Smooth muscle cell of the brain vasculature (primary cell): ENCODE measurements at places on chromosomes 1 and 21.

- DNase-seq = no peak
These were observed 35.6 kb downstream of the MSTO1 start for GRCh38 chr1:155645648-155646047.

DNA sequence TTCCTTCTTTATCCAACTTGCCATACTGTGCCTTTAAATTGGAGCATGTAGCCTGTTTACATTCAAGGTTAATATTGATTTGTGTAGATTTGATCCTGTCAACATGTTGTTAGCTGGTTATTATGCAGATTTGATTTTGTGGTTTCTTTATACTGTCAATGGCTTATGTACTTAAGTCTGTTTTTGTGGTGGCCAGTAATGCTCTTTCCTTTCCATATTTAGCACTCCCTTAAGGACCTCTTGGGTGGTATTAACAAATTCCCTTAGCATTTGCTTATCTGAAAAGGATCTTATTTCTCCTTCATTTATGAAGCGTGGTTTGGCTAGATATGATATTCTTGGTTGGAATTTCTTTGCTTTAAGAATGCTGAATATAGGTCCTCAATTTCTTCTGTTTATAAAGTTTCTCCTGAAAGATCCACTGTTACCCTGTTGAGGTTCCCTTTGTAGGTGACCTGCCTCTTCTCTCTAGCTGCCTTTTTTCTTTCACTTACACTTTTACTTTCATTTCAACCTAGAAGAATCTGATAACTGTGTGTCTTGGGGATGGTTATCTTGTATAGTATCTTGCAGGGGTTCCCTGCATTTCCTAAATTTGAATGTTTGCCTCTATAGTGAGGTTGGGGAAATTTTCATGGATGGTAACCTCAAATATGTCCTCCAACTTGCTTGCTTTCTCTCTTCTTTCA is 86.9 kb upstream of the NEGR1 start:
- DNase-seq = no peak

- DNase-seq = no peak
These were observed 57.8 kb downstream of the SIK1 start for GRCh38 chr21:43369124-43369523.

DNA sequence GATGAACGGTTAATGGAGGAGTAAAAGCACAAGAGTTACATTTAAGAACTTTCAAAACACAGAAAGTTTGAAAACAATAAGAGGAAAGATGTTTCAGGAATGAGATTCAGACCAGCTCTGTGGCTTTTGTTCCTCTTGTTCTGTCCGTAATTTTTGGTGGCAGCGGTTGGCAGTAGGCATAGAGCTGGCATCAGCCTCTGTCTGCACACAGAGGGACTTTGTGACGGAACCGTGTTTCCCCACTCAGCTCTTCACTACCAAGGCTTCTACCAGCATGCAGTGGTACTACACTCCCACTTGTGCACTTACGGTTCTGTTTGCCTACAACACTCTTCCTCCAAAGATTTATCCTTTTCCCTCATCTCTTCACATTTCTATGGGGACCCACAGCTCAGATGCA is 212.8 kb downstream of the DSCAM start:
- no peak for DNase-seq

DNA sequence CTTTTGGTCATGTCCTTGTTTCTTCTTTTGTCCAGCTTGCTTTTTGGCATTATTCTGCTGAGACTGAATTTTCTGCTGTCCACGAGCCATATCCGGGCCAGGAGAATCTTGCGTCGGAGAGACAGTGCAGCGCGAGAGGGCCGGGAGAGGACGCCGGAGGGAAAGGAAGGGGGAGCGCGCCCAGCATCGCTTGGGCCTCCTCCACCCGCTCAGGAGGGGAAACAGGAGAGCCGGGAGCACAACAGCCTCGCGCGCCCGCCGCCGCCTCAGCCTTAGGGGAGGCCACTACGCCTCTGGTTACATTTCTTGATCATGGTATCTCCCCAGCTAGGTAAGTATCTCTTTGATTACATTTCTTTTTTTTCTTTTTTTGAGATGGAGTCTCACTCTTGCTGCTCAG is 7.4 kb upstream of the DEGS1 start:
- DNase-seq = no peak

DNA sequence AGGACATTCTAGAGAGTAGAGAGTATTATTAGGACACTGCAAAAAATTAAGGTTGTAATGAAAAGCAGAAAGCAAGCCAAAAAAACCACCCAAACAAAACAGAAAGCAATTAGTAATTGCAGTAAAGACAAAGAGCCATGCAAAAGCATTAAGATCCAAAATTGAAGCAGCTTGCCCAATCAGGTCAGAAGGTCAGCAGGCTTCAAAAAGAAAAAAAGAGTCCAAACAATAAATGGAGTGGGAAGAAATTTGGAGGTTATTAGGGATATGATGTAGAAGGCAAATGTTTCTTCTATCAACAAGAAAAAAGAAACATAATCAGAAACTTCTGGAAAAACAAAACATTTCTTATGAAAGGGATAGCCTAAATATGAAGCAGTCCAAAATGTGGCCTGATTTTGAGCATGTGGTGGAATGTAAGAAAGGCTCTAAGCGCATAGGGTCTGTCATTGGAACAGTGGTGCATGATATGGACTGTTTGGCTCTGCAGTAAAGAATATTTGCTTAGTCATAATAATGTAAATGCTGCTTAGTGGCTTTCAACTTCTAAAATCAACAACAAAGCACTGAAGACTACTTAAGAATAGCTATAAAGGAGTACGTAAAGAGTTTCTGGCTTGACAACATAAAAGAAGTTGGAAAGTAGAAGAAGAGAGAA is 4.8 kb downstream of the STUM start:
- no peak for DNase-seq

DNA sequence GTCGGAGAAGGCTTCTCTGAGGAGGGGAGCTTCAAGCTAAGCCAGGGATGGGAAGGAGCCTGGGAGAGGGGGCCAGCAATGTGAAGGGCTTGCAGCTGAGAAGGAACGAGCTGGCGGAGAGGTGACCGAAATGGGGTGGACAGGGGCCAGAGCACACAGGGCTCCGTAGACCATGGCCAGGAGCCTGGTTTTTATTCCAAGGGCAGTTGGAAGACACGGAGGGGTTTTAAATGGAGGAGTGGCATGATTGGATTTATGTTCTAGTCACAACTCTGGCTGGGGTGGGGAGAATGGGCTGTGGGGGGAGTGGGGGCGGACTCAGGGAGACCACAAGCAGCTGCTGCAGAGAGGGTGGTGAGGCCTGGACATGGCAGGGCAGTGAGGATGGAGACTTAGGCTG is 5.1 kb upstream of the EPS8L3 start:
- DNase-seq = no peak

- DNase-seq = no peak
These were observed 157.0 kb upstream of the C21orf91 start for GRCh38 chr21:17976139-17976538.

DNA sequence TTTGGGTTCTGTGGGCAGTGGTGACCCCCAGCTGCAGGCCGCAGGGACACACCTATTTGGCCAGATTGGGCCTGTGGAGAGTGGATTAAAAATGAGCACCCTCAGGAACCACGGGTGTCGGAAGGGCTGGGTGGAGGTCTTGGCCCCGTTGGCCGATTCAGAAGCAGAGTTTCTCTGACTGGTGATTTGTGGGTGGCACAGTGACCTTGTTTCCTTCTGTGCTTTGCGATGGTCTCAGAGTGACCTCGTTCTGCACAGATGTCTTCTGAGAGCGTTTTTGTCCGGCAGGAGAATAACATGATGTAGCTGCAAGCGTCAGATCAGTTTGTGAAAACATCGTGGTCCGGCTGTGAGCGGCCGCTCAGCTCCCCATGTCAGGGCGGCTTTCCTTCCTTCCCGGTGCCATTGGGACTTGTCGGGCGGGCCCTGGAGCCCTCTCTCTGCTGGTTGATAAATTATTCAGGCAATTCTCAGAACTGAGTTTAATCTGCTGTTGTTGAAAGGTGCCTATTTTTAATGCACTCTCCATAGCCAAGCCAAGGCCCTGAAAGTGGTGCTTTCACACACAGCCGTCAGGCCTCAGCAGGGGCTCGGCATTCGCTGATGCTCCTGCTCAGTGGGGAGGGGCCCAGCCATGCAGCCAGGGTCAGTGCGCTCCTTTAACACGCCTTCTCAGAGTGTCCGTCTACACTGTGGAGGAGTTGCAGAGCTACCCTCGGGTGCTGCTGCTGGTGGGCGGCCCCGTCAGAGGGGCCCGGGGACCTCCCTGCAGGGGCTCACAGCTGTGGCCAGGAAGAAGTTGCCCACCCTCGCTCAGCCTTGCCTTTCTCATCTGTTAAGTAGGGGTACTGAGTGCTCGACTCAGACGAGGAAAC is 26.8 kb downstream of the TRPM2 start:
- no peak for DNase-seq

DNA sequence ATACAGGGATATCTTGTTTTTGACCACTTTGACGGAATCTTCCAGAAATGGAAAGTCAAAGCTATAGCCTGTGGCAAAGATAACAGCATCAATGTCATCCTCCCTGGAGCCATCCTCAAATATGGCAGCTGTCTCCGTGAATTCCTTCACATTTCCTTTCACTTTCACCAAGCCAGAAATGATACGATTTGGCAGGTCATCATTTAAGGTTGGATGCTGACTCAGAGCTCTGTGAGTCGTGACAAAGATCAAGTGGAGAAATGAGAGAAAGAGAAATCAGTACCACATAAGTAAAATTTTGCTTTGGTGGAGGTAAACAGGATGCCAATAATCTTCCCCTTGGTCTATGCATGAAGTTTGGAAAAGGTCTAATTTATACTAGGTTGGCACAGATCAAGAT is 23.9 kb downstream of the FMO5 start:
- no peak for DNase-seq

DNA sequence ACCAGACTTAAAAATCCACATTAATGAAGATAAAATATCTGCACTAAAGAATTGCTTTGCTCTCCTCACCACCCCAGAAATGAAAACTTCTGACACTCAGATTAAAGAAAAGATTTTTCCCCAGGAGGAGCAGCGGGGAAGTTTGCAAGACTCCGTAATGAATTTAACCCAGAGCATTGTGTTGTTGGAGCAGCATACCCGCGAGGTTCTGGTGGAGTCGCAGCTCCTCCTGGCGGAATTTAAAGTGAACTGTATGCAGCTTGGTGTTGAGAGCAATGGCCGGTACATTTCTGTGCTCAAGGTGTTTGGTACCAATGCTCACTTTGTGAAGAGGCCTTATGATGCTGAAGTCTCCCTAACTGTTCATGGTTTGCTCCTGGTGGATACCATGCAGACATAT is 46.4 kb downstream of the VPS13D start:
- peak; percentile 20 for DNase-seq

DNA sequence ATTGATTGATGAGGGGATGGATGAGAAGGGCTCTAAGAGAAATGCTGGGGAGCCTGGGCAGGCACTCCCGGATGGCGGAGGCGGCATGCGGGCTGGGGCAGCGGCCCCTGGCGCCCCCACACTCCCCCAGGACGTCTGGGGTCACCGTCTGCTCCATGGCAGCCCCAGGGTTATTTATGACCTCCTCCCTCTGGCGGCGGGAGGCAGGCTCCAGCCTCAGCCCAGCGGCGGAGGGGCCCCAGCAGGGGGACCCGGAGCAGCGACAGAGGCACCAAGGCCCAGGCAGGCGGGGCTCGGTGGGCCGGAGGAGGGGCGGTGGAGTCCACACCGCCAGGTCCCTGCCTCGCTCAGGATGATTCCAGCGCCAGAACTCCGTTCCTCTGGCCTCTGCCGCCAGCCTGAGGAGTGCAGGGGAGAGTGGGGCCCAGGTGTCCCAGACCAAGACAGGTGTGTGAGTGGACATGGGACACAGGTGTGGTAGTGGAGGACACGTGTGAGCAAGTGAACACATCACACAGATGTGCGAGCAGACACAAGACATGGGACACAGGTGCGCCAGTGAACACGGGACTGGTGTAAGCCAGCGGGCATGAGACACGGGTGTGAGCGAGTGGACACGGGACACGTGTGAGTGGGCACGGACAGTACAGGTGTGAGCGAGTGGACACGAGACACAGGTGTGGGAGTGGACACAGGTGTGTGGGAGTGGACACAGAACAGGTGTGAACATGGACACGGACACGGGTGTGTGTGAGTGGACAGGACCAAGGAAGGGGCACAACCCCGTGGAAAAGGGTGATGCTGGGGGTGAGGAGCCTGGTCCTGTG is 2.5 kb upstream of the SAMD11 start:
- DNase-seq = no peak

DNA sequence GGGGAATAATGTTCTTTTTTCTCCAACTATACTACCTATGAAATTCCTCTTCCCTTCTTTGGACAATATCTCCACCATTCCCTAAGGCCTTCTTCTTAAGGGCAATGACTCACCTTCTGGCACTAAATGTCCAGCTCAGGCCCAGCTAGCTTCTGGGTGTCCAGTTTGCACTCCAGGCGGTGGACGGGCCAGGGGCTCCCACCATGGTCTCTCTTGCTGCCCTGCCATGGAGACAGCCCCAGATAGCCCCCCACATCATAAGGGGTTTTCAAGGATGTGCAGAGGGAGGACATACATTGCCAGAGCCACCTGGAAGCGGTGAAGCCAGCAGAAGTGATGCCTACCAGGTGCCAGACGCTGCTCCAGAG is 43.8 kb downstream of the C1orf198 start:
- DNase-seq = no peak

- no peak for DNase-seq
These were observed 48.8 kb upstream of the CAMK1G start for GRCh38 chr1:209534496-209535250.

- no peak for DNase-seq
These were observed 213.2 kb downstream of the TNR start for GRCh38 chr1:175530183-175530582.

DNA sequence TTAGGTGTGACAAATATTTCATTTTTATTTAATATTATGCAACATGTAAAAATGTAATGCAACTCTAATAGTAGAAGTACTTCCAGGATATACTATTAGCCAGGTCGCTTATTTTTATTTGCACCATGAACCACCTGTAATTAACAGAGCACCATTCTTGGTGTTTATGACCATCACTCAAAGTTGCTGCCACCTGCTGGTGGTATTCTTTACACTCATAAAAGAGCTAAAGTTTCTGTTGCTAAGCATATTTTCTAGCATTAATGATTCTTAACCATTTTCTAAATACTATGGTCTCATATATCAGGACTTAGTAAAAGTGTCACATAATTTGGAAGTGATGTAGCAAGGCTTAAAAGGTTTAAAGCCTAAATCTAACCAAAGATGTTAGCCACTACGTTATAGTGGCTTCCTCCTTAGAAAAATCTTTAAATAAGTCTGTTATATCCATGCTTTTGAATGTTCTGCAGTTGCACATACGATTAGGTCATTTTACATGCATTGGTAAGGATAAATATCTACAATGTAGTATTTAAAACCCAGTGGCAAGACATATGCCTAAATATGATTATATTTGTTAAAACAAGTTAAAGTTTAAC is 244.5 kb downstream of the NEGR1 start:
- DNase-seq = peak; percentile 13

DNA sequence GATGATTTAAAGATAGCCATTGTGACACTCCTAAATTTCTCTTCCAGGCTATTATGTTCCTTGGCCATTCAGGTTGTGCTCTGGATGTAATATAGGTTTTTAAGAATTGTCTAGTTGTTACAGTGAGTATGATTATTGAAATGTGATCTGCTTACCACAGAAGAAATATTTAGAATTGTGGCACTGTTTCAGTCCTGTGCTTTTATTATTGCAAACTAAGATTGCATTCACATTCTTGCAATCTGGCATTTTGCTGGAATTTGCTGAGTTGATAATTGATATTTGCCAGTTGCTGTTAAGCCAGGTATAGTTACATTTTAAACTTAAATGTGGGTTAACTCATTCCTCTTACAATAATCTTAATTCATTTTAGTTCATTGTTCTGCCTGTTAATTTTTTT is 22.3 kb downstream of the EXO1 start:
- DNase-seq = no peak

- DNase-seq = no peak
These were observed 1.9 kb downstream of the TTF2 start for GRCh38 chr1:117061986-117062415.

GRCh38 chr1:232194424-232194823 is 435.5 kb downstream of the SIPA1L2 start:
- no peak for DNase-seq
